ENCODE measurements at places on chromosomes 12 and 14.

DNA sequence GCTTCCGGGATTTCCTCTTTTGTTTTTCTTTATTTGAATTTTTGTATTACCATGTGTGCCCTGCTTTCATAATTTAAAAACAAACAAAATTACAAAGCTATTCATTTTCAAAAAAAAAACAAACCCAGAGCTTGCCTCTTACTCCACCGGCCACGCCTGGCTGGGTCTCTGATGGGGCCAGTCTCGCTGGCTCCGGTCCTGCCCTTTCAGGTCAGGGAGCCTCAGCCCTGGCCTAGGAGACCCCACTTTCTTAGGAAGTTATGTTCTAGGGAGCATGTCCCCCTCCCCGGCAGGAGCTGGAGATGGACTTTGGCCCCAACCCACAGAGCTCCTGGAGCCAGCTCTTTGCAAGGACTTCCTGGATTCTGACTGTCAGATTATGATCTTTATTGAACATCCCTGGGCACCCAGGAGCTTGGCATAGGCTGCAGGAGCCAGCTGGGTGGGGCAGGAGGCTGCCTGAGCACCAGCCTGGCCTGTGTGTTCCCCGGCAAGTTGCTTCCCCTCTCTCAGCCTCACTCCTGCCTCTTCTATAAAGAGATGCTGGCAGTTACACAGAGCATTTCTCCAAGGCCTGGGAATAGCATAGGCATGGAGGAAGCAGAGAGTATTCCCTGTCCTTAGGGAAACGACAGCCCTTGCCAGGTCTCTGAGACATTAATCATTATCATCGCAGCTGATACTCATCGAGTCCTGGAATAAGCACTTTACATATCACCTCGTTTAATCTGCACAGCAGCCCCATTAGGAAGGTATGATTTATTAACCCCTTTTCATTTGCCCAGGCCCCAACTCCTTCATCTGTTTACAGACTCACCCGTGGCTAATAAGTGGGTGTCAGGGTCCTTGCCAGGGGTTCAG is 3.5 kb downstream of the DEGS2 start:
- DNase-seq = no peak

DNA sequence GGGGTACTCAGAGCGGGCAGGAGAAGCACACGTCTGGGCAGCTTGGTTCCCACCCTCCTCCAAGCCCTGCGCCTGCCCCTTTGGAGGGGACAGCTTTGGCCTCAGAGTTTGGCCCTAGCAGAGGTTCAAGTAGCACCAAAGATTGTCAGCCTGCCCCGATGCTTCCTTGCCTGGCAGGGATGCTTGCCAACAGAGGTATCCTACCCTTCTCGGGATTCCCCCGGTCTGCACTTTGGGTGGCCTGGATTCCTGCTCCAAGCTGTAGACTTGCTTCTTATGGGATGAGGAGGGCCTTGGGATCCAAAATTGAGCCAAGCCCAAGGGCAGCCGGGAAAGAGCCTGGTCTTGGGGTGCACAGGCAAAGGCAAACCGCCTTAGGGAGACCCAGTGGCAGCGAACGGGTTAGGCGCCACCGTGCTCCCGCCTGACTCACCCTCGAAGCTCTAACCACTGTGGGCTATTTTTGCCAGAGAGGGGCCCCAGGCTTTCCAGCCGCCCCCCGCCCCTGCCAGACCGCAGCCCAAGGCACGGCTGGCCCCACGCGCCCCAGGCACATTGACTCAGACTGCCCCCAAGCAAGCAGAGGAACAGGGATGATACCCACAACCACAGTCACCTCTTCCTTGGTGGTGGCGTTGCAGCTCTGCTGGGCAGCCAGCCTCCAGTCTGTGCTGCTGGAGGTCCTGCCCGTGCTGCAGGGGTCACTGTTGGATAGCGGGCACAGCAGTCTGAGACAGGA is 847 bp upstream of the WNT10B start:
- no peak for DNase-seq

- DNase-seq = no peak
Observed at GRCh38 chr14:35879654-35880249, 53.6 kb downstream of the BRMS1L start.

GRCh38 chr14:47929334-47929733 is 253.9 kb upstream of the MDGA2 start:
- no peak for DNase-seq

DNA sequence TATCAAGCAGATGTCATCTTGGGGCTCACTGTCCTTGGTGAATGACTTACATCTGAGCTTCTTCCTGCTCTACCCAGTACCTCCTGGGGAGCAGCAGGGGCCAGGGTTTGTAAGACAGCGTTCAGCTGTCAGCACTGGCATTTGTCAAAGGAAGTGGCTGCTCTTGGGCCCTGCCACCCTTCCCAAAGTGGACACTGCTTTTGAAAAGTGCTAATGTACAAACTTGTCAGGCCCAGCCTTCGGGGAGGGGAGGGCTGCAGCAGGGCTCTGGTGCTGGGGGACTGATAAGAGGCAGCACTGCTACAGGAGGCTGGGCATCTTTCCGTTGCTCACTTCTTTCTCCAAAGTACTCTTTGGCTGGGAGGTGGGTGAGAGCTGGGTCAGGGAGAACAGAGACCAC is 59.8 kb upstream of the RBM19 start:
- no peak for DNase-seq

DNA sequence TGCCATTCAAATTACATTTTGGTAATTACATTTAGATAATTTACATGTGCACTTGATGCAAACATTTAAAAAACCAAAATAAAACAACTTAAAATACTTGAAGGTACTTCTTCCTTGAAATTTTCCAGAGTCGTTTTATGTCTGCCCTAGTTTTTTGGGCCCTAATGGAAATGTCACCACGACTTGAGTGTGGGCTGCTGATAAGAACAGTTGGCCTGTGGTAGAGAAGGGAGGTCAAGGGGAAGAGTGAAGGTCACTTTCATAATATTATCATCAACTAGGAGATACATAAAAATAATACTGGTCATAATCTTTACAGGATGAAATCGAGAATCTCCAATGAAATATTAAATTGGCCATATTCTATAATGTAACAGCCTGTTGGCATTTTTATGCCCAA is 23.1 kb downstream of the ZDHHC17 start:
- no peak for DNase-seq

GRCh38 chr12:96457191-96457930 is 32.0 kb upstream of the CFAP54 start:
- DNase-seq = no peak

DNA sequence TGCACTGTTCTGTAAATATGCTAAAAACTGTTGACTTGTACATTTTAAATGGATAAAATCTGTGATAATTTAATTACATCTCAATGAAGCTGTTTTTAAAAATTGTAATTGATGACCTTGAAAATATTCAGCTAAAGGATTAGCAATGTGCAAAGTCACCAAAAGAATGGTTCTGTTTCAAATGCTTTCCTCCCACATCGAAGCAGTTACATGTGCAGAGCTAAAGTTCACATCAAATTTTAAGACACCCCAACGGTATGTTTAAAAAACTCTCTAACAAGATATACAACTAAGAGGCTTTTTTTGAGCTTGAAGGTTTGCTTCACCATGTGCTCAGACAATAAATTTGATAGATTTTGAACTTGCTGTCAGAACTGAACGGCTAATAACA is 114.6 kb upstream of the KRAS start:
- DNase-seq = no peak

DNA sequence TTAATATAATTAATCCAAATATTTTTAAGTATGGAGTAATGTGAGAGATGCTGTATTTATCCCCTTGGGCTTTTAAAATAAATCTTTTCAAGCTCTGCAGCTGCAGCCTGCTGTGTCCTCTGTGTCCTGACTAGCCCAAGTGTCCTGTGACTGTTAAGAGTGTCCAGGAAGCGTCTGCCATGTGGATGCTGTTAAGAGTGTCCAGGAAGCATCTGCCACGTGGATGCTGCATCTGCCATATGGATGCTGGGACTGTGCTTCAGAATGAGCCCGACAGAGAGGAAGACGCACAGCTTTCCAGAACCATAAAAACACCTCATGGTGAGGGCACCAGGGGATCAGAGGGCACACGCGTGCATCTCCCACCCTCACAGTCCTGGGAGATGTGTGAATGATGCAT is 307.2 kb downstream of the ADGRD1 start:
- DNase-seq = no peak

Data from GF-D8 (cell line).